ENCODE measurements at places on chromosomes 11 and 22.

- DNase-seq = no peak
Measured at GRCh38 chr11:10397226-10397987, 57.7 kb upstream of the AMPD3 start.

DNA sequence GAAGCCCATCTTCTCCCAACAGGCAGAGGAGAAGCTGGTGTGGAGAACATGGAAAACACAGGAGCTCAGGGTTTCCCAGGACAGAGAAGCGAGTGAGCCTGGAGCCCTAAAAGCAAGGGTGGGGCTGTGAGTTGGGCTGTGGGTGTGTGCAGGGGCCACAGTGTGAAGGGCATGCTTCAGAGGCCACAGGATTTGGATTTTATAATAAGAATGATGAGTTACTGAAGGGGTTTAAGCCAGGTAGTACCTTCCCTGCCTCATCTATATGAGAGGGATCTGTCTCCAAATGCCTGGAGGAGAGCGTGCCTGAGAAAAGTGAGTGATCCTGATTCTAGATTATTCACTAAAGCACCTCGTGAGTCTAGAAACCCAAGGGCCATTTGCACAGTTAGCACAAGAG, 106.8 kb downstream of the VPREB1 start:
- no peak for DNase-seq

- peak; percentile 44 for DNase-seq
Measured at GRCh38 chr22:25482868-25483639, 81.4 kb upstream of the GRK3 start.

GRCh38 chr11:103013421-103013820, 57.9 kb upstream of the MMP13 start:
- DNase-seq = no peak

DNA sequence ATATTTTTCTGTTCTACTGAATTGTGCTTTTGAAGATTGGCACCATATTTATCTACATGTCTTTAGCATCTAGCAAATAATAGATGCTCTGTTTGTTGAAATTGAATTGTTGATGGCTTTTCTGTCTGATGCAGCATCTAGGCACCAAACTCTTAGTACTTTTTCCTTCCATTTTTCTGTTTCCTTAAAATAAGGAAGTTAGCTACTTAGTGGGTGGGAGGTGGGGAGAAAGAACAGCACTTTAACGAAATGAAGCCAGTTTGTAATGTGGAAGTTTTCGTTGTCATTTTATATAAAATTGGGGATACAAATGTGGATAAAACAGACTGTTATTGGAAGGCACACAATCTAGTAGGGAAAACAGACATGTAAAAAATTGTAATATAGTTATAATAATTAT, 76.6 kb downstream of the HIPK3 start:
- DNase-seq = no peak

DNA sequence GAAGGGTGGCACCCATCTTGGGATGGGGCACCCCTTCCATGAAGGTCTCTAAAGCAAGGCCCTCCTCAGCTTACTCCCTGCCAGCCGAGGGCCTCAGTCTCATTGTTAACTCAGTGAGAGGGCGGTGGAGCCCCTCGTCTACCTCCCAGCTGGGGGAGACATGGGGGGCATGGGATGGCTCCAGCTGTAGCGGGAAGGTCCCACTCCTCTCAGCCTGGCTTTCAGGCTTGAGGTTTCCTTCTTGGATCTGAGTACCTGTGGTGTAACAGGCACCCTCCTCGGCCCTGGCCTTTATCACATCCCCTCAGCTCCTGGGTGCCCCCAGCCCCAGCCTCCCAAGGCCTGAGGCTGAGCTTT, 2.0 kb downstream of the MIF start:
- DNase-seq = no peak

DNA sequence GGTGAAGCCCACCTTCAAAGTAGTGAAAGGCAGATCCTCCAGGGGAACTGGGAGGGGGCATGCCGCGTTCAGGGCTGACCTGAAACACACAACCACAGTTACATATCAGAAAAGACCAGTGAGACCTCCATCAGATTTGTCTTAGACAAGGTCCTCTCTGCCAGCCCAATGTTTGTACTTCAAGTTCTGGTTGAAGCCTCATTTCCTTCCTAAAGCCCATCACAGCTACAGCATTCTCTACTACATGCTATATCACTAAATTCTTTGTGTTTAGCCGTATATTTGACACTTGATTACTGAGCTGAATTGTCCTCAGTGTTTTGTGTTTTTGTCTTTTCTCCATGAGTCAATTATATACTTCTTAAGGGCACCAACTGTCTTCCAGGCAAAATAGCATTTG, 40.1 kb downstream of the PI4KA start:
- no peak for DNase-seq

- no peak for DNase-seq
Measured at GRCh38 chr11:12961615-12962014, 47.5 kb upstream of the RASSF10 start.

DNA sequence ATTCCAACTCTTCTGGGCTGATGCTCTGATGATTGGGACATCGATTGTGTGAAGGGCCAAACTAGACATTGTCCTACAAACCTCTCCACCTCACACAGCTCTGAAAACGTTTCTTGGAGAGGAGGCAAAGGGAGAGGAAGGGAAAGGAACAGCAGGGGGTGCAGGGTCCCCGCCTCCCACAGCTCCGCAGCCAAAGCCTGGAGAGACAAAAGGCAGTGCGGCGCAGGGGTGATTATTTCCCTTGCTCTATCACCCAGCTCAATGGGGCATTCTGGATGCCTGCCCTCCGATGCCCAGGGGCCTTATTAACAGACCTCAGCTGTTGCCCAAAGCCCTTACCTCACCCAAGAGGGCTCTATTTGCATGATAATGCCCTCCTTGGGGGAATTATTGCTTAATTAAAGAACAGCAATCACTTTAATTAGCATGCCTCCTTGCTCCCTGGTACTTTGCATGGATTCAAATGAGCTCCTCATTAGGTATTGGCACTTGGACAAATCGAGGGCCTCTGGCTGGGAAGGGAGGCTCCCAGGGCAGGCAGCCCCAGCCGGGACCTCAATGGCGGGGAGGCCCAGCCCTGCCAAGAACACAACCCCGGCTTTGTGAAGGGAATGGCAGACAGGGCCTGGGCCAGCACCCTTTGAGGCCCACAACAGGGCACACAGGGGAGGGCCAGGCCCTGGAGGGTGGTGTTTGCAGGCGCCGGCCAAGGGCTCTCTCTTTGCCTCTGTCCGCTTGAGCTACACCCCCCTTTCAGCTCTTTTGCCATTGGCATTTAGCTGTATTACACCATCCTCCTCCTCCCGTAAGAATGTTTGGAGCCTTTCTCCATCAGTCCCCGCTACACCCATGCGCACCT, 19.8 kb upstream of the CDON start:
- peak; percentile 35 for DNase-seq

DNA sequence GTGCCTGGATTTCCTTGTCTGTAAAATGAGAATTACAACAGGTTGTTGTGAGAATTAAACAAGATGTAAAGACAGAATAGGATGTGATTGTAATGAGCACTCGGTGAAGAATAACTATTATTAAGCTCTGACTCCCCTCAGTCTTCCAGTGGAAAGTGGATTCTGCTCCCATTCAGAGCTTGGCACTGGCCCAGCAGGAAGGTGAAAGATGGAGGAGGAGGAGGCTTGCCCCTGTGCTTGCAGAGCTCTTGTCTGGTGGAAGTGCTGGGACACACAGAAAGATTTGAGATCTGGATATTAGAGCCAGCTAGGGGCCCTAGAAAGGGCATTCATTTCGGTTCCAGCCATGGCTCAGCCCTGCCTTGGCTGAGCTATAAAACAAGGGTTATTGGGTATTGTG, 28.2 kb downstream of the PHLDB1 start:
- DNase-seq = no peak

DNA sequence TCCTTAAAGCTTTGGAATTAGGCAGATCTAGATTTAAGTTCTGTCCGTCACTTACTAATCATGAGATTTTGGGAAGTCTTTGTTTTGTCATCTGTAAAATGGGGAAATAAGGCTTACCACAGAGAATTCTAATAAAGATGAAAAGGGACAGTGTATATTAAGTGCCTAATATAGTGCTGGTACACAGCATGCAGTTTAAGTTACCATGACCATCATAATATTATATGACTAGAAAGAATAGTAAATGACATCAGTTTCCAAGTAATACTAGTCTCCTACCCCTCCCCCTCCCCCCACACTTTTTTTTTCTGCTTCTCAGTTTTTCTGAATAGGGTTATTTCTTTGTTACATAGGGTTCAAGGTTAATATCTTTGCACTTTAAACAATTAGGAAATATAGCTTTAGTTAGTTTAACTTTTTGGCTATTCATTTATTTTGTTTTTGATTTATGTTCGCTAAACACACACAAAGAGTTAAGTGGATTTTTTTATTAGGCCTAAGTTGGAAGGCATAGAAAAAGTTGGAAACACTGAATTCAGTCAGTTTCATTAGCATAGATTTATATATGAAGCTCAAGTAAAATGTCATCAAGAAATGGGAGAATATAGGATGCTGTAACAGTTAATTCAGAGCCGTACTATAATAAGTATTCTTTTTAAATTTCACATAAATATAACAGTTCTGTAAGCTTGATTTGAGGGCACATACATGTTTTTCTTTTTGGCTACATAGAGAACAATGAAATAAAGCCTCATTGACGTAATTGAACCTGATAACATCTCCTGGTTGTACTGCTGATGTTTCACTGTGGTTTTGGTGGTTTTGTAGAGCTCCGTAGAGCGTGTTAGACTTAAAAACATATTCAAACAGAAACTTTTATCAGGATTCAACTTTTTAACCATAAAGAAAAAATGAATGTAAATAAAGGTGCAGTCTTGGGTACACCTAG, 121.2 kb downstream of the PDE3B start:
- DNase-seq = no peak

DNA sequence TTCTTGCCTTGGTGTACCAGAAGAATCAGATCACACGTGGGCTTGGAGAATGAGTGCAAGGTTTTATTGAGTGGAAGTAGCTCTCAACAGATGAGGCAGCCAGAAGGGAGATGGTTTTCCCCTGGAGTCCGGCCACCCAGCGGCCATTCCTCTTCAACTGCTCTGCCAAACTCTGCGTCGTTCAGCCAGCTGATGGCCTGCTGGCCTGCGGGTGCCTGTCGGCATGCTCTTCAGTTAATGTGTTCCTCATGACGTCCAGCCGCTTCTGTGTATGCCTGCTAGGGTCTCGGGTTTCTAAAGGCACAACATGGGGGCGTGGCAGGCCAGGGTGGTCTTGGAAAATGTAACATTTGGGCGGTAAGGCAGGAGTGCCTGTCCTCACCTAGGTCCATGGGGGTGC, 487.9 kb upstream of the LRRC4C start:
- no peak for DNase-seq

GRCh38 chr11:73217131-73217809, 811 bp upstream of the P2RY2 start:
- DNase-seq = no peak

- DNase-seq = no peak
Measured at GRCh38 chr11:15341587-15341986, 226.9 kb downstream of the INSC start.

GRCh38 chr11:40290171-40290631, 1169.3 kb downstream of the LRRC4C start:
- no peak for DNase-seq

- no peak for DNase-seq
Measured at GRCh38 chr11:12157241-12157661, 46.9 kb downstream of the MICAL2 start.

DNA sequence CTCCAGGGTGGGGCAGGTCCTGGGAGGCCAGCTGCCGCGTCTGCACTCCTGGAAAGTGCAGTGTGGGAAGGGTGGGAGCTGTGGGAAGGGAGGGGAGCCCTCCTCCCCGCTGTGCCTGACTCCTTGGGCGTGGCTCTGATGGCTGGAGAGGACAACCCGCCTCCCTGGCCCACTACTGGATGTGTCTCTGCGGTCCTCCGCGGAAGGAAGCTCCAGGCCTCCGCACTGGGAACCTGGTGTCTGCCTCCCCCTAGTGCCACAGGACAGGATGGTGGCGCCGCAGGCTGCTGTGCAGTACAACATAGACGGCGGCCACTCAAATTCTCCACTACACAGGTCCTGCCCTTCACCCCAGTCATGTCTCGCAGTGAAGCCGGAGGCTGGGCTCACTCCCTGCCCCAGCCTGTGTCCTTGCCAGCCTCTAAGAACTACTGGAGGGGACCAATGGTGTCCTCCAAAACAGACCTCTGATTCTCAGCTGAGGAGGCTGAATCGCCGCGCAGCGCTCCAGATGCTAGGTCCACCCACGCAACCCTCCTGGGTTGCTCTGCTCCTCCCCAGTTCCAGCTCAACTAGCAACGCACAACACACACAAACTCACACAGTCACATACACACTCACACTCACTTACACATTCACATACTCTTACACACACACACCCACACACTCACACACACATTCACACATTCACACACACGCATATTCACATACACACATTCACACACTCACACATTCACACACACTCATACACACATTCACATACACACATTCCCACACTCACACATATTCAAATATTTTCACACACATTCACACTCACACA, 12.4 kb upstream of the DSCAML1 start:
- peak; percentile 44 for DNase-seq

- no peak for DNase-seq
Measured at GRCh38 chr11:69370984-69371709, 77.2 kb downstream of the MYEOV start.

DNA sequence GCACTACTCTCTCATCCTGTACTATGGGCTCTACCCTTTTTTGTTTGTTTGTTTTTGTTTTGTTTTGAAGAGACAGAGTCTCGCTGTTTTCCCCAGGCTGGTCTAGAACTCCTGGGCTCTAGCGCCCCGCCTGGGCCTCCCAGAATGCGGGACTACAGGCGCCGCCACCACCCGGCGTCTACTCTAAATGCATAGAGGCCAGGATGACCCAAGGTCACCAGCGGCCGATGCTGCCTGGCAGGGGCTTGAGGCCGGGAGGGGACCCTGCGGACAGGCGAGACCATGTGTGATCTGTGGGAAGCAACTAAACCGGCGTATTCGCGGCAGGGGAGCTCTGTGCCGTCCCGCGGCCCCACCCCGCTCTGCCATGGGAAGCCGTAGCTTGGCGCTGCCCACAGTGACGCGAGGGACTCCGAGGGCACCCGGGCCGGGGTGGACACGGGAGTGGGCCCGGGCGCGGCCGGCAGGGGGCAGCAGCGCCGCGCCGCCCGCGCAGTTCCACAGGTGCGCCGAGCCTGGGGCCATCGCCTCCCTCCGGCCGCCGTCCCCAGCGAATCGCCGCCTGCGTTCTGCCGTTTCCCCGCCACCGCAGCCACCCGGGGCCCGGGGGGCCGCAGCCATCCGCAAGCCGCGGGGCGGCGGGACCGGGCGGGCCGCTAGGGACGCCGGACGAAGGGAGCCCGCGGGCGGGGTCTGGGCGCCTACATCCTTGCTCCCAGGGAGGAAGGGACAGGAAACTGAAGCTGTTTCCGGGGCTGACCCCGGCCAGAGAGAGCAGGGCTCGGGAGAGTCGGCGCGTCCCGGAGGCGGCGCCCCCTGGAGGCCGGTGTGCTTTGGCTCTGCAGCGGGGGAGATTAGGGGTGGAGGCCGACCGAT, 12.3 kb upstream of the HDHD5 start:
- peak; percentile 90 for DNase-seq

Data from NCI-H446 (cell line).